ENCODE measurements at places on chromosomes 16 and 17.

GRCh38 chr16:4486126-4486893, 10.1 kb downstream of the HMOX2 start:
- DNase-seq: no peak

- peak; percentile 26 for DNase-seq
Observed at GRCh38 chr17:79803997-79804855, 7.3 kb upstream of the CBX8 start.

DNA sequence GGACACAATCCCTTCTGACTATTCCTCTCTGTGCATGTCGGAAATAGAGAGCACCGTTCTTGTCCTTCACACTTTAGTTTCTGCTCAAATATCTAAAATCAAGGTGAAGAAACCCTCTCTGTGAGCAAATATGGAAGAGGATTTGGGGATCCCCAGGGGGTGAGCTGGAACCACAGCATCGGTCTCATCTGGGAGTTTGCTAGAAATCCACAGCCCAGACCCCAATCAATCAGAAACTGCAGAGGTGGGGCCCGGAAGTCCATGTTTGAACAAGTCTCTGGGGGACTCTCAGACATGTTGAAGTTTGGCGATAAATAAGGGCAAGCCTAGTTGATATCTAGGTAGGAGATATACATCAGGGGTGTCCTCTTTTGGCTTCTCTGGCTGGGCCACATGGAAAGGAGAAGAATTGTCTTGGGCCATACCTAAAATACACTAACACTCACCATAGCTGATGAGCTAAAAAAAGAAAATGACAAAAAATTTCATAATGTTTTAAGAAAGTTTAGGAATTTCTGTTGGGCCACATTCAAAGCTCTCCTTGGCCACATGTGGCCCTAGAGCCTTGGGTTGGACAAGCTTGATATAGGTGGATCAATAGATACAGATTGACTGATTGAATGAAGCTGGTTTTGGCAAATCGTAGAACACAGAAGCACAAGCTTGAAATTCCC, 168.0 kb upstream of the FOXF1 start:
- peak; percentile 16 for DNase-seq

DNA sequence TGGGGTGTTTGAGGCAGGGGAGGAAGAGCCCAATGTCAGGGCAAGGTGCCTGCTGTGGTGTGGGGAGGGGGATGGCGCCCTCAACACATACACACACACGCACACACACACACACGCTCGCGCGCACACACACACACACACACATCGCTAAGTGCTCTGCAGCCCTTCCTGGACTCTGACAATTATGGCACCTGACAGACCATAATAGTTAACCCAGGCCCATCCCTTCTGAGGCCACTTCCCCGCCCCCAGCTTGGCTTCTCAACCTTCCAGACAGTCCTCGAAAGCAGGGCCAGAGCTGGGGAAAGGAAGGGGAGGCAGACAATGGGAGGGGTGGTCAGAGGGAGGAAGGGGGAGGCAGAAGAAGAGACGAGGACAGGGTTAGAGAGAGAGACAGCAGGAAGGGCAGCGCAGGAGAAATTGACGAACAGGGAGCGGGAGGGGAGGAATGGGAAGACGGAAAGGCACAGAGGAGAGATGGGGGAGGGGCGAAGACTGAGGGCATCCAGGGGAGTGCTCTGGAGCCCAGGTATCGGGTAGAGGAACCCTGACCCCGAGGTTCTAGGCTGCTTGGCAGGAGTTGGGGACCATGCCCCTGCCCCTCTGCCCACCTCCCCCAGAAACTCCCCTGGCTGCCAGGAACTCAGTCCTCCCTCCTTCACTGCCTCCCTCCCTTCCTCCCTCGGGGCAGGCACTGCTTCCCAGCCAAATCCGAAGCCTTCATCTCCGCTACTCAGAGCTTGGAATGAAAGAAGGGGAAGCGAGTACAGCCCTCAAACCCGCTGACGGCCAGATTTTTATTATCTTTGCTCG, 4.0 kb downstream of the SRCIN1 start:
- DNase-seq: peak; percentile 15

DNA sequence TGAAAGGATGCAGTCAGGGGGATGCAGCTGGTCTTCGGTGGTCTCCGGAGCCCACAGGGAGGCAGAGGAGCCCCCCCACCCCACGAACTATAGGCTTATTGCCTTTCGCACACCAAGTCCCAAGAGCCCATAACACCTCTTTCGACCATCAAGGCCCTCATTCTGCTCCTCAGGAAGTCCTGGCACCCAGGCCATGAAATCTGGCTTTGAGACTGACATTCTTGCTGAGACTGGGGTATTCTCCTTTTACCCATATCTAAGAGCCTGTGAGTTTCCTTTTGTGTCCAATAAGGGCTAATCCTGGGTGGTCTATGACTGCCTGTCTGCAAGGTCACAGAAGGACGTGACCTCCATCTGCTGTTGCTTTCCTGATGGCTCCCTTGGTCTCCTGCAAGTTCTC, 6.4 kb upstream of the ARL4D start:
- no peak for DNase-seq

DNA sequence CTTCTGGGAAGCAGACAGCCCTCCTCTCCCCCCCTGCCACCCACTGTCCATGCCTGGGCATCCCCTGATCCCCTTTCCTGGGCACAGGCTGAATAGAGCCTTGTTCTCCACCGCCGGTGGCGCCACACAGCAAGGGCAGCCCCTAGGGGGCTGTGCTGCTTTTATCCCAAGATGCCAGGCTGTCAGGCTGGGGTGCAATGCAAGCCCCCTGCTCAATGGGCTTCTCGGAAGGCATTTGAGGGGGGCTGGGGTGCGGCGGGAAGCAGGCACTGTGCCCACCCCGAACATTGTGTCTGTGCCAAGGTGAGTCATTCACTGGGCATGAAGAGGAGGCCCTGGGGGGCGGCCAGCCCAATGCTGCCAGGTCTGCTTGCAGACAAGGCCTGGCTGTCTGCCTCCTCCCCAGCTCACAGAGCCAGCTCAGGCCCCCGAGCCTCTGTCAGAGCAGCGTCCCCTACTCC, 1.5 kb upstream of the GFAP start:
- peak; percentile 50 for DNase-seq

DNA sequence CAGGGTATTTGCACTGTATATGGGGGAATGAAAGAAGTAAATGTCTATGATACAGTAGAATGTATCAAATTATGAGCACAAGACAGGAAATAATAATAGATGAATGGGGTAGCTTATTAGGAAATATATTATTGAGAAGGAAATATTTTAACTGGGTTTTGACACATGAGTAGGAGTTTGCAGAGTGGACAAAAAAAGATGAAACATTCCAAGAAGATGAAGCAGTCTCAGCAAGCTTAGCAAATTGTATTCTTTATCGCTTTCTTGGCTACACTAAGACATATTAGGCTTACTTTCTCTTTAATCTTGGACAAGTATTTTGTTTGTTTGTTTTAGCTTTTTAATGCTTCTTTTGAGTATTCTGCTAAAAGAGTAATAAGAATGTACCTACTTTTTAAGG, 1.3 kb upstream of the KRTAP4-9 start:
- peak; percentile 55 for DNase-seq

DNA sequence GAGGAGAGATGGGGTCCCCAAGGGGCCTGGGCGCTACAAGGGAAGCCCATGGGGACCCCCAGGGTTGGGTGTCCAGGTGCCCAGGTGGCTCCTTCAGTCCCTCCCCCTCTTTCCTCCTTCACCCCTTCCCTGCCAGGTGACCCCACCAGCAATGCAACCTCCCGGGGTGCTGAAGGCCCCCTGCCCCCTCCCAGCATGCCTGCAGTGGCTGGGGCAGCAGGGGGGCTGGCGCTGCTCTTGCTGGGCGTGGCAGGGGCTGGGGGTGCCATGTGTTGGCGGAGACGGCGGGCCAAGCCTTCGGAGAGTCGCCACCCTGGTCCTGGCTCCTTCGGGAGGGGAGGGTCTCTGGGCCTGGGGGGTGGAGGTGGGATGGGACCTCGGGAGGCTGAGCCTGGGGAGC, 4.0 kb downstream of the EFNB3 start:
- DNase-seq: no peak

GRCh38 chr17:14514973-14515372, 214.1 kb downstream of the HS3ST3B1 start:
- peak; percentile 4 for DNase-seq

GRCh38 chr16:66155933-66156332, 210.6 kb upstream of the CDH5 start:
- DNase-seq: no peak

GRCh38 chr17:81911969-81912368, 770 bp upstream of the PCYT2 start:
- DNase-seq: no peak

GRCh38 chr17:17156107-17156506, 50.0 kb downstream of the PLD6 start:
- peak; percentile 53 for DNase-seq

DNA sequence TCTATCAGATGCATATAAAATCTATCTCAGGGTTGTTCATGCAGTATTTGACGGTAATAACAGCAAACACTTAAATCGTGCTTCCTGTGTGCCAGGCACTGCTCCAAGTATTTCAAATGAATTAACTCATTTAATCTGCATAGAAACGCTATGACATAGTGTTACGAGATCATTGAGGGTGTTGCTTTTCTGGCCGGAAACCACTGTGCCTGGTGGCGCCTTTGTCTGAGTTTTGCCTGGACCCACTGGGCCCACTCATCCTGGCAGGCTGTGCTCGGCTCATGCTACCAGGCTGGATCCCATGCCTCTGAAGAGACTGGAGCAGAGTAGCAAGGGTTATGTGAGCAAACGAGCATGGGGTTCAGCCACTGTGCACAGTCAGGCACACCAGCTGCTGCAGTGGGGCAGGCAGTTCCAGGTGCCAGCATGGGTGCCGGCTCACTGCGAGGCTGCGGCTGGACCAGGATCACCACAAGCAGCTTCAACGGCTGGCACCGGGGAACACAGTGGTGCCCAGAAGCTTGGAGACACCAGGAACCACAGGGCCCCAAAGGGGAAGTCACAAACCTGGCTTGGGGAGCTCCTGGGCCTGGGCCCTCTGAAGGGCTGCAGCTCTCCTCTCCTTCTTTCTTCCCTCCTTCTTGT, 45.9 kb upstream of the CLEC19A start:
- DNase-seq: no peak

DNA sequence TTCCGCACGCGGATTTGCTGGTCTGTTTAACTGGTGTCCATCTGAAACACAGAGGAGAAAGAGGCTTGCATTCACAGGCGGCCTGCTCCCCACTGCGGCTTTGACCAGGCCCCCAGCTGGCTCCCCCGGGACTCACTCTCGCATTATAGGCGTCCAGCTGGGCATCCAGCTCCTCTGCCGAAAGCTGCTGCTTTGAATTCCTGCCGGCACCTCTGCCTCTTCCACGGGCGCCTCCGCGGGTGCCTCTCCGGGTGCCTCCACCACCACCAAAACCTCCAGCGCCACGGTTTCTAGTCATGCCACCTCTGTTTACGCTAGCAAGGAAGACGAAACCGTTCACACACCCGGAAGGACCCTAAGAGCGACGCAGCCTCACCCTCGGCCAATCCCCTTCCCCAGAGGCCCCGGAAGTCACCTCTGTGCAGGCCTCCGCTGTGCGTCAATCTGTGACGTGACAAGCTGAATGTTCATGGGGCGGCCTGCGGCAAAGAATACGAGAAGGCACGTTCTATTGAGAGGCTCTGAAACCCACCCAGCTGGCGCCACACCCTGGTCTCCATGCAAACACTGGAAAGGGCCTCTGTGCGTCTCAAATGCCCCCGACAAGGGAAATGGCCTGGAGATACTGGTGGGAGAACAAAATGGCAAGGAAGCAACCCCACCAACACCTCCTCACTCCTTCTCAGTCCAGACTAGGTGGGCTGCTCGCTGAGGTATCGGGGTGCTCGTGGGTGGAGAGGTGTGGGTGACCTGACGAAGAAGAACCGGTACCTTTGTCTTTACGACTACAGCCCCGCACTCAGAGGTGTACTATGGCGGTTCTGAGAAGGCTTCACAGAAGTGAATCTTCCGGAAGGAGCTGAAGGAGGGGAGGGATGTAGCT, 3.0 kb downstream of the ALYREF start:
- DNase-seq: no peak

- no peak for DNase-seq
Observed at GRCh38 chr16:79003026-79003609, 597.4 kb downstream of the MAF start.

DNA sequence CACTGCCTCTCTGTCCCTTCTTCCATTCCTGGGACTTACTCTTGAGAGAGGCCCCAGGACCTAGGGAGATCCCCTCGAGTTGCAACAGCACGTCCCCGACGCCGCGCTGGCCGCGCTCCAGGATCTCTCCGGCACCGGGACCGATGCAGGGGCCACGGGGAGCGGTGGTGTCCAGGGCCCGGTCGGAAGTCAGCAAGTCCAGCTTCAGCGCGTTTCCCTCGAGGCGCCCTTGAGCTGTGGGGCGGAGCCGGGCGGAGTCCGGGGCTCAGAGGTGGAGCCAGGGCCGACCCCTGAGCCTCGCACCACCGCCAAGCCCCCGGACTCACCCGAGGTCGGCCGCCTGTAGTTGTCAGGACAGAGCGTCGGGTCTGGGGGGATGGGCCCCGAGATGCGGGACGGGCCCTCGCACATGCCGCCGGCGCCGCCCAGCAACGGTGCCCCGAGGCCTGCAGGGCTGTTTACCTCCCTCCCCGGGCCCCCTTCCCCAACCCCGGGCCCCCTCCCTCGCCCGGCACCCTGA, 458 bp downstream of the ENKD1 start:
- peak; percentile 36 for DNase-seq

DNA sequence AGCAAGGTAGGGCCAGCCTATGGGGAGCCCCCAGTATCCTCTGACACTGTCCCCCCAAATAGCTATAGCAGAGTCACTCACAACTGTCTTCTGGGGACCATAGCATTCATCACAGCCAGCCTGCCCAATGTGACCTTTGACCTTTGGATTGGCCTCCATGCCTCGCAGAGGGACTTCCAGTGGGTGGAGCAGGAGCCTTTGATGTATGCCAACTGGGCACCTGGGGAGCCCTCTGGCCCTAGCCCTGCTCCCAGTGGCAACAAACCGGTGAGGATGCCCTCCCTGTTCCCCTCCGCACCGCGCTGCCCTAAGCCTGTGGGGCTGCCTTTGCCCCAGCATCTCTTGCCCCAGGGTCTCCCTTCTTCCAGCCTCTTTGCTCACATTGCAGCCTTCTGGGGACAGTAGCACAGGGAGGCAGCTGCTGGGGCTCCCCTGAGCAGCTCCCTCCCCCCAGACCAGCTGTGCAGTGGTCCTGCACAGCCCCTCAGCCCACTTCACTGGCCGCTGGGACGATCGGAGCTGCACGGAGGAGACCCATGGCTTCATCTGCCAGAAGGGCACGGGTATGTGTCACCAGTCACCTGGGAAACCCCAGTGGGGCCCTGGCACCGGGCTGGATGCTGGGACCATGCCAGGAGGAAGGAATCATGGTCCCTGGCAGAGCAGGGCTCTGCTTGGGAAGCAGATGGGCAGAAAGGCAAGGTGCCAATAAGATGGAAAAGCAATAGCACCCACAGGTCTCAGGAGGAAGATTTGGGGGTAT, 61.1 kb downstream of the MRC2 start:
- no peak for DNase-seq

GRCh38 chr16:85902366-85903155, 3.6 kb downstream of the IRF8 start:
- DNase-seq: no peak

GRCh38 chr17:66275651-66276050, 26.8 kb upstream of the PRKCA start:
- DNase-seq: peak; percentile 98

GRCh38 chr16:24850289-24850938, 4.7 kb downstream of the SLC5A11 start:
- DNase-seq: peak; percentile 54
